ENCODE measurements at places on chromosomes 11 and 22.

DNA sequence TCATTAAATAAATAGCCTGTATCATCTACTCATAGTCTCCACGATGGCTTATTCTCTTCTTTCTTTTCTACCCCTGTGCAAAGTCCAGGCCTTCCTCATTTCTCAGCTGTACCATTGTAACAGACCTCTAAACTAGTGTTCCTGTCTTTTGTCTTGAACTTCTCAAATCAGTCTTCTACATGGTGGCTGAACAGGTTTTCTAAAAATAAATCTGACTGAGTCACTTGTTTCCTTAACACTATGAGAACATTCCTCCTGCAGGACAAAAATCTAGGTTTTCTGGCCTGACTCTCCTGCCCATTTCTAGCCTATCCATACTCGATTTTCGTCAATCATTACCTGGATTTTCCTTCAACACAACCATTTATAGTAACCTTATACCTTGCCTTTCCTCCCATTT lies 1080.8 kb upstream of the TENM4 start:
- DNase-seq, result no peak

DNA sequence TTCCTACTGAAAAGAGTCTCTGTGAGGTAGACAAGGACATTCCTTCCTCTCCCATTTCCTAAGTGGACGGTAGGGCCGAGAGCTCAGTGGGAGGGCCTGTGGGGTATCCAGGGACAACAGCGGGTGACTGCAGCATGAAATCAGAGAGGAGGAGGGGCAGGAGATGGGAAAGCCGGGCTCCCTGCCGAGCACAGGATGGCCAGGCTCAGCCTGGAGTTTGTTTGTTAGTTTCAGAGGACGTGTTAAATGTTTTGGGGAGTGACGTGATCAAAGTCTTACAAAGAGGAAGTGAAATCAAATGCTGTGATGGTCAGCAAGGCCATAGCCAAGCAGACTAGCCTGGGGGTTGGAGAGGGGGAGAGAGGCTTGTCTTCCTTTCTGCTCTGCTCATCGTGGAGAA lies 152.7 kb downstream of the ADAMTS15 start:
- DNase-seq, result no peak

DNA sequence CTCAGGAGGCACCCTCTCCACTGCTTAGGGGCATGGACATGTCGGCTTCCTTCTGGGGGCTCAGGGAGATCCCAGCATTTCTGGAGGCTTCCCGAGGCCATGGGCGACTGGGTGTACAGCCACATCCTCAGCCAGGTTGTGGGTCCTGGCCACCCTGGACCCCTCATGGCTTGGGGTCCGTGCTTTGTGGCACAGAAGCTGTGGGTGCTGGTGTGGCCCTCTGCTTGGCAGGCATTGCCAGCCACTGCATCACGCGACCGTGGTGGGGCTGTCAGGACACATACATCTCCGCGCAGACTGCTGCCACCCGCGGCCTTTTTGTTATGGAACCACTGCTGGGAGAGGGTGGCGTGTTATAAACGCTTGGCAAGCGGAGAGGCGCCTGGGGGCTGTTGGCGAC lies 1174.9 kb downstream of the BRD1 start:
- DNase-seq, result no peak

- no peak for DNase-seq
Measured at GRCh38 chr11:114053406-114053805, 6.1 kb upstream of the ZBTB16 start.

GRCh38 chr11:4375431-4376140 lies 7.4 kb upstream of the OR52B4 start:
- DNase-seq, result no peak

- no peak for DNase-seq
Measured at GRCh38 chr11:118258410-118258809, 5.7 kb downstream of the MPZL2 start.

DNA sequence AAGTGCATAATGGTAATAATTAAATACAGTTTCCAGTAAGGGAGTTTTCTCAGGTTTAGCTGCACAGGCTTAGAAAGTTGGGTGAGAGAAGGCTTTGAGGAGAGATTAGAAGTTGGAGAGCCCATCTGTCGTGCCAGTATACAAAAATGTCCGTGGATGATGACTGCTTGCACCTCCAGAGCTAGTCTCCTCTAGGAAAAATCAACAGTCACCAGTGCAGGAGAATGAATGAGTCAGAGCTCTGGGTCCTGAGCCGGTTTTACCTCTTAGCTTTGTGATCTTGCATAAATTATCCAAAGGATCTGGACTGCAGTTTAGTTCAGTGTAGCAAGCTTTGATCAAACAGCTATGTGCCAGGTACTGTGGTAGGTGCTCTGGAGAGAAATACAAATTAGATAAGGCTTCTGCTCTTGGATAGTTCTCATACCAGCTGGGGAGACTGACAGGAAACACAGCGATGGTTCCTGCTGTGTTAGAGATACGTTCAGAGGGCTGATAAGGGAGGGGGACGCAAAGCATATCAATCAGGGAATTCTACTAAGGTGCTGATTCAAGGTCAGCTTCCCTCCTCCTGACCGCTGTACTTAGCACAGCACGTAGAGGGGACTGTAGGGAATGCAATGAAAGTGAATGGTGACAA lies 125.9 kb downstream of the TEAD1 start:
- no peak for DNase-seq

- DNase-seq, result no peak
Measured at GRCh38 chr11:22133776-22134175, 59.1 kb upstream of the ANO5 start.

- no peak for DNase-seq
Measured at GRCh38 chr11:75240311-75241035, at the start of gene TPBGL. Gene TPBGL, plus strand, starts transcription at chr11:75240774. Its CDS starts 276 bp downstream, at chr11:75241050.

DNA sequence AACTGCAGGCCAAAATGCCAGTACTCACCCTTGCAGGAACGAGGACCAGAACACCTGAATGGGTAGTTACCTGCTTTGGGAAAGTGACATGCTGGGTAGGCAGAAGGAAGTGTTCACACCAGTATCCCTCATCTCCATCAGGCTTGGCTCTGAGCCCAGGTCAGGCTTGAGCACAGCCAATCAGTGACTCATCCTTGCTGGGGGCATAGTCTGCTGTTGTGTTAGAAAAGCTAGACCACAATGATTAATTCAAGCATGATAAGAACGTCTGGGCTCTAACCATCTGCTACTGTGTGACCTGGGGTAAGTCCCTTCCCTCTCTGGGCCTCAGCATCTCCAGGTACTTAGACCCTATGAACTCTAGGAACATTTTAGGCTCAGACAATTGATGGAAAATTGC lies 450.4 kb downstream of the MIAT start:
- no peak for DNase-seq

- no peak for DNase-seq
Measured at GRCh38 chr11:95595541-95595940, 194.0 kb downstream of the FAM76B start.

- no peak for DNase-seq
Measured at GRCh38 chr11:11178671-11179638, 174.1 kb downstream of the CSNK2A3 start.

DNA sequence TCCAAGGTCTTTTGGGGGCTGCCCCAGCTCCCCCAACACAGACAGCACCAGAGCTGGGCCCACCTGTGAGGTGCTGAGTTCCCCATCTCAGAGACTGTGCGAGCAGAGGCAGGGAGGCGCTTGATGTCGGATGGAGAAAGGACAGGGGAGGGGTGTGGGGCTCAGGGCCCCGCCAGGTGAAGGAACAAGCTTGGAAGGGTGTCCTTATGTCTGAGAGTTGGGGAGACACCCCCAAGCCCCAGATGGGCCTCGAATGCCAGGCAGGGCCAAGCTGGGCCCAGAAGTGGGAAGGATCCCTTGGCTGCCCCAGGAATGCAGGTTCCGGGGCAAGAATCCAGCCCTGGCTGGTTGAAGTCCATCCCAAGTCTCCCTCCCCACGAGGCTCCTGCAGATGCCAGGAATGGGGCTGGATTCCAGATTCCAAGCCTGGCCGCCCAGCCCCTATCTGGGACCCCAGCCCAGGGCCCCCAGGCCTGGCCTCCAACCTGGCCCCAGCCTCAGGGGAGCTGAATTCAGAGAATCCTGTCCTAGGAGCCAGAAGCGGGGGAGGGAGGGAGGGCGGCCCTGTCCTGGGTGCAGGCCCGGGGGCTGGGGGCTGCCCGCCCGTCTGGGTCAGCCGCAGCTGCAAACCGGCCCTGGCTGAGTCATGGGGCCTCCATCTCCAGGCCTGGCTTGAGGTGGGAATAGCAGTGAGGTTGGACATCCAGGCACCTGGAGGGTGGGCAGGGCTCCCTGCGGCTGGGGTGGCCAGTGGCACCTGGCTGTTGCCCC lies 50.9 kb downstream of the CDKN1C start:
- DNase-seq, result no peak

GRCh38 chr11:10041332-10041731 lies 252.7 kb downstream of the SBF2 start:
- no peak for DNase-seq

- no peak for DNase-seq
Measured at GRCh38 chr22:29442976-29443375, 4.6 kb downstream of the RFPL1 start.

DNA sequence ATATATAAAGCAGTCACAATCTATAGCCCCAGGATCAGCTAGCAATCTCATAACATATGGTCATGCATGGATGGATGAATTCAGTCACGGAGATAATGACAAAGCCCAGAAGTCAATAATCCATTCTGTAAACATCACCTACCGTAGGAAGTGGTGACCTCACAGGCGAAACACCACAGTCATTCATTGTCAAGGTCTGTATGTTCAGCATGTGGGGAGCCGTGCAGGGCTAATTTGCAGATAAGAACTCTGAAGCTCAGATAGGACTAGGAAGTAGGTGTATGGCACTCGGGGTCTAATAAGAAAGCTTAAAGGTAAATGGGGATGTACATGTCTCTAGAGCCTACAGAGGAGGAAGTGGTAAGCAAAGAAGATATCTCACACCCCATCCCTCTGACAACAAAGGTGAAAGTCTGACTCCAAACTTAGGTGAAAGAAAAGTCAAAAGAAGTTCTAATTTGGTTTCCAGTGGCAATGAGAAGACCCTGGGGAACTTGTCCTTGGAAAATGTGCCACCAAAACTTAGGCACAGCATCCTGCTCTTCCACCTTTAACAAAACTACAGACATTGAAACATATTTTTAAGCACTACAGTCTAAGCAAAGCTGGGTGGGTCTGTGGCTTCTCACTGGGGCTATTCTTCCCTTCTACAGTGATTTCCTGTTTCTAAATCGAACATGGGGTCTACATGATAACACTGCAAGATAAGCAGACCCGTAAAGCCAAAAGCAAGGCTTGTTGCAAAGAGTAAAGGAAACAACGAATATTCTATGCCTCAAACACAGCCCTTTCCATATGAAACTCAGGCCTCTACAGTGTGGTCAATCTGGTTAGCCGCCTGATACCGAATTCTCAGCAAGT lies 5.2 kb downstream of the CRTAM start:
- no peak for DNase-seq

- DNase-seq, result no peak
Measured at GRCh38 chr22:17890245-17890671, 116.0 kb upstream of the BID start.
